ENCODE measurements at places on chromosomes 5 and 9. TPM values are rescaled to one million over a fixed set of nuclear protein-coding genes. Genes with fewer than 3 reads are reported as not detected.

The HRH2 gene
- not detected for total RNA-seq

The SLC1A3 gene
- 1.1 TPM for total RNA-seq

The CCL21 gene
- not detected for total RNA-seq

The DOK3 gene
- total RNA-seq: 1.7 TPM

The PCDHB11 gene
- total RNA-seq: 0.18 TPM

The C9orf50 gene
- total RNA-seq: 0.18 TPM

The SLC46A2 gene
- not detected for total RNA-seq

The DOLPP1 gene
- 6.9 TPM for total RNA-seq

Data from smooth muscle cell of bladder (primary cell).